ENCODE measurements at places on chromosomes 5 and 9.

DNA sequence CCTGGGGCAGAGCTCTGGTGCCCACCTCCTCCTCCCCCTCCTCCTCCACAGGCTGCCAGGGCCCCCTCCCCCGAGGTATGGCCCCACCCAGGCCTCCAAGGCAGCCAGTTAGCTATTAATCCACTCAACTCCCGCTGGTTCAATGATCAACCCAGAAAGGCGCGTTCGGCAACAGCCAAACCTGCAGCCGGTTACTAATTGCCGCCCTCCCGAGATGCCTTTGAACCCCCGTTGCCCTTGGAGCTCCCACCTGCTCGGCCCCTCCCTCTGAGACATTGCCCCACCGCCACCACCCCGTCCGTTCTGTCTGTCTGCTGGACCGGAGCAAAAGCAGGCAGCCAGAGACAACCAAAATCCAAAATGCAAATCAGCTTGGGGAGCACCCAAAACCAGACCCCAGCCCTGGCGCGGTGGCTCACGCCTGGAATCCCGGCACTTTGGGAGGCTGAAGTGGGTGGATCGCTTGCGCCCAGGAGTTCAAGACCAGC is 25.8 kb downstream of the NOTCH1 start:
- no peaks in the 10 kb centered on the region for H3K27me3 ChIP-seq
- peaks cover 40% of the 10 kb centered on the region for H3K4me1 ChIP-seq
- peaks cover 83% of the 10 kb centered on the region for H3K36me3 ChIP-seq
- peak overlapping the region; percentile 64 for H3K27ac ChIP-seq
- DNase-seq: no peak
- no peak overlapping the region for H3K4me3 ChIP-seq

DNA sequence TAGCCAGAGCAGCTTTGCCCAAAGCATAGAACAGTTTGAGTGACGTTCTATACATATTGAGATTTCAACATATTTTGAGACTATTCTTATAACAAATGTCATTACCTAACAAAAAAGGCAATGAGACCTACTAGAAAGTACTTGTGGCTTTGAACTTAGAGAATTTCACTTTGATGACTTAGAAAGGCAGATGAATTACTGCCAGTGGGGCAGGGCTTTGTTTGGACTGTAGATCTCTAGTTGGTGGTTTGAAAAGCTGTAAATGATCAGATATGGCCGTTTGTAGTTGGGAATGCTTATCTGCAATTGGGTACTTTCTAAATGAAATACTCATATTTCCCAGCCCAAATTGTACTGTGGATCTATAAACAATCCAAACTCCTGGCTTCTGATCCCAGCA is 28.1 kb downstream of the SOX30 start:
- H3K4me1 ChIP-seq: no peaks in the 10 kb centered on the region
- H3K4me3 ChIP-seq: no peak overlapping the region
- DNase-seq: no peak
- no peak overlapping the region for H3K27ac ChIP-seq
- no peaks in the 10 kb centered on the region for H3K36me3 ChIP-seq

DNA sequence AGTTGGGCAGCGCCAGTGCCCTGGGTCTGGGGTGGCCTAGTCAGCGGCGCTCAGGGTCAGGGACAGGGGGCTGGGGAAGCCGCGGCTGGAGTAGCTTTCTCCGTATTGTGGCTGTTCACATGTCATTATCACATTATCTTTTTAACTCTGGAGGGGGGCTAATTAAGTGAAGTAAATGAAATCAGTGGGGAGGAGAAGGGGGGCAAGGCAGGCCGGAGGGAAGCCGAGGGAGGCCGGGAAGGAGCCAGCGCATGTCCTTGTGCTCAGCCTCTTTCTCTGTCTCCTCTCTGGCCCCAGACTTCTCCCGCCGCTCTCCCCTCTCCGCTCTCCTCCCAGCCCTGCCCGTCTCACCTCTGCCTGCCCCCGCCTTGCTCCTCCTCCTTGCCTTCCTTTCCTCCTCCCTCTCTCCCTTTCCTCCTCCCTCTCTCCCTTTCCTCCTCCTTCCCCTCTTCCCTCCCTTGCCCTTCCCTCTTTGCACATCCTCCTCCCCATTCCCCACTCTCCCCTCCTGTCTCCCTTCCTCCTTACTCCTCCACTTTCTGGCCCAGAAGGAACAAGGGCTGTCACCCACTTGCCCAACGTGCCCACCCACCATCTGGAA is 38.7 kb downstream of the ASS1 start:
- H3K27ac ChIP-seq: no peak overlapping the region
- DNase-seq: no peak
- H3K4me3 ChIP-seq: no peak overlapping the region
- no peaks in the 10 kb centered on the region for H3K36me3 ChIP-seq
- no peaks in the 10 kb centered on the region for H3K4me1 ChIP-seq
- H3K27me3 ChIP-seq: peaks cover 12% of the 10 kb centered on the region

GRCh38 chr5:124289641-124290311 is 456.7 kb downstream of the ZNF608 start:
- no peaks in the 10 kb centered on the region for H3K27me3 ChIP-seq
- H3K27ac ChIP-seq: no peak overlapping the region
- H3K4me3 ChIP-seq: no peak overlapping the region
- no peak for DNase-seq
- peaks cover 9% of the 10 kb centered on the region for H3K4me1 ChIP-seq

GRCh38 chr5:159104051-159104651 is 4.4 kb upstream of the EBF1 start:
- H3K27ac ChIP-seq: no peak overlapping the region
- H3K4me3 ChIP-seq: no peak overlapping the region
- no peaks in the 10 kb centered on the region for H3K4me1 ChIP-seq
- no peaks in the 10 kb centered on the region for H3K36me3 ChIP-seq

DNA sequence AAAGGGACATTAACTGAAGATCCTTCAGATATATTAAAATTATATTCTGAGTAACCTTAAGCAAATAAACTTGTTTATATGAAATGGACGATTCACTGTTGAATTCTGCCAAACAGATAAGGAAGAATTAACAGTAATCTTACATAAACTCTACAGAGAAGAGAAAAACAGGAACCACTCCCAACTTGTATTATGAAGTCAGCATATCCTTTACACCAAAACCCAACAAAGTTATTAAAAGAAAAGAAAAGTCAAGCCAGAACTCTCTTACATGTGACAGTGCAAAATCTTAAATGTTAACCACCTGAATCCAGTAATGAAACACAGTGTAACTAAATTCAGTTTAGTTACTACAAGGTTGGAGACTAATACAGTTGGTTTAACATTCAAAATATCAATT is 185.8 kb downstream of the DEPDC1B start:
- no peaks in the 10 kb centered on the region for H3K36me3 ChIP-seq
- no peaks in the 10 kb centered on the region for H3K4me1 ChIP-seq
- no peak for DNase-seq
- H3K27ac ChIP-seq: no peak overlapping the region
- no peak overlapping the region for H3K4me3 ChIP-seq

DNA sequence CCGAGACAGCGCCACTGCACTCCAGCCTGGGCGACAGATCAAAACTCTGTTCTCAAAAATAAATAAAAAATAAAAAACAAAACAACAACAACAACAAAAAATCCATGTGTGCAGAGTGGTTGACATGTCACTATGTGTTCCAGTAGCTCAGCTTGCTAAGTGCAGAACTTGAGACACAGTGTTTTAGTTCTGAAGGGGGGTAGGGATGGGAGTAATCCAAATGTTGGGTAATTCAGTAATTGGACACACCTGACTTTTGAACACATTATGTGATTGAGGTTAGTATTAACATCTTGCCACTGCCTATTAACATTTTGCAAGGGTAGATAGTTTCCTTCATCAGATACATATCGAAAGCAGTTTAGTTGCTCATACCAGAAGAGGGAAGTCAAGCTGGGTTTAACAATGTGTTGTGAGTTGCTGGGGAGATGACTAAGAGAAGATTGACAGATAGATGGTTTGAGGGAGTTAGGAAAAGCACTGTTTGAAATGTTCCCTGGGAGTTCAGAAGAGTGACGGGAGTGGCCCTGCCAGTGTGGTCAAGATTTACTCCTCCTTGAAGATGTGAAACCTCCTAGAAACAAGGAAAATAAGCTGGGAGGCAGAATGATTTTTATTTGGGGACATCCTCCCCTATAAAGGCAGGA is 928 bp downstream of the HACD4 start:
- no peaks in the 10 kb centered on the region for H3K27me3 ChIP-seq
- H3K4me1 ChIP-seq: no peaks in the 10 kb centered on the region
- peak overlapping the region; percentile 74 for H3K27ac ChIP-seq
- no peaks in the 10 kb centered on the region for H3K36me3 ChIP-seq
- peak overlapping the region; percentile 76 for H3K4me3 ChIP-seq
